ENCODE measurements at places on chromosomes 5 and 9. TPM values are rescaled to one million over a fixed set of nuclear protein-coding genes. Genes with fewer than 3 reads are reported as not detected.

DNA sequence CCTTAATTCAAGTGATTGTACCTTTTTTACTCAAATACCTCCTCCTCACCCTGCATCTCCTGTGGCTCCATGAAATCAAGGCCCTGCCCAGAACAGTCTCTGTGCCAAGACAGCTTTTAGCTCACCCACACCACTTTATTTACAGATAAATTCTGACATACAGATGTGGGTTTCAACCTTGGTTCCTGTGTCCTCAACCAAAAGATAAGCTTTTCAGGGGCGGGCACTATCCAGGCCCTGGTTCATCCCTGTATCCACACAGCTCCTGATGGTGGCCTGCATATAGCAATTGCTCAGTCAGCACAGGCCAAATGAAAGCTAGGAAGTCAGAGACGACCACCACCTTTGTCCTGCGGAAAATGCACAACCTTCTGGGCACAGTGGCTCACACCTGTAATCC is 8.3 kb downstream of the SHB start:
- DNase-seq = no peak

DNA sequence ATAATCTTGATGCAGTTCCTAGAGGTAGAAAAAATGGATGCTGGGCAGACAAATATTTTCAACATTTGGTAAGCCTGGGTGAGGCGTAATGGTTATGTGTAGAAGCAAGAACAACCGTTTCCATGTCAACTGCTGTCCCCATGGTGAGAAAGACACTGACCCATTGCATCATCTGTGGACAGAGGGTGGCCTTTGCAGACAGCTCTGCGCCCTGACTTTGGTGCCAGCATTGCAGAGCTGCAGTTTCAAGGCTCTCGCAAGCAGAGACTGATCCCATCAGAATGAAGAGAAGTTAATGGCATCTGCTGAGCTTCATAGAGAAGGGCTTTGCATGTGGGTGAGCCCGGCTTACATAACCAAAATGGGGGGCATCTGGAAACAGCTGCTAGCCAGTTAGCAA is 179.0 kb upstream of the ADRA1B start:
- no peak for DNase-seq

DNA sequence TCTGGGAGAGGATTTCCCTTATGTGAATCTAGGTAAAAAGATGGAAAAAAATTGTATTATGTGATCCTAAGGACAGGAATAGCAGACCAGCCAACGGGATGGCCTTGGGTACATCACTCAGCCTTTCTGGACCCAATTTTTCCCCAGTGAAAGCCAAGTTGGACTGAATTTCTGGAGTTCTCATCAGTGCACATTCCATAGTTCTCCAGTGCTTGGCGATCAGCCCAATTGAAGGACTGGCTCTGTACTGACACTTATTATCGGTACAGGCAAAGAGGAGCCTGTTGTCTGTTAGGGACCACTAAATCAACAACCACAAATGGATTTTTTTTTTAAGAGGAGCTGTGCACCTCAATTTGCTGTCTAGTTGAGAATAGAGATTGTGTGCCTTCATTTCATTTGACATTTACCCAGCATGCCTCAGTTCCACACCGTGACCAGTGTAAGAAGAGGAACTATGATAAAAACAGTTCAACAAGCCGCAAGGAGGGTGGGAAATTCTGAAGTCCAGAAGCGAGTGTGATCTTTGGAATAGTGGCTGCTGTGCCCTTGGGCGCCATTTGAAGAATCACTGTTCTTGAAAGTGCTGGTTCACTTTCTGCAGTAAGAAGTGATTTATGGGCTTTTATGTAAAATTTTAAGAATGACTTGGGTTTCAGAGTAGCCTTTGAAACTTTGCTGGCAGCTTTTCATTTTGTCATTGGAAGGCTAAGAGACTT is 8.0 kb downstream of the ARL10 start:
- DNase-seq = no peak

DNA sequence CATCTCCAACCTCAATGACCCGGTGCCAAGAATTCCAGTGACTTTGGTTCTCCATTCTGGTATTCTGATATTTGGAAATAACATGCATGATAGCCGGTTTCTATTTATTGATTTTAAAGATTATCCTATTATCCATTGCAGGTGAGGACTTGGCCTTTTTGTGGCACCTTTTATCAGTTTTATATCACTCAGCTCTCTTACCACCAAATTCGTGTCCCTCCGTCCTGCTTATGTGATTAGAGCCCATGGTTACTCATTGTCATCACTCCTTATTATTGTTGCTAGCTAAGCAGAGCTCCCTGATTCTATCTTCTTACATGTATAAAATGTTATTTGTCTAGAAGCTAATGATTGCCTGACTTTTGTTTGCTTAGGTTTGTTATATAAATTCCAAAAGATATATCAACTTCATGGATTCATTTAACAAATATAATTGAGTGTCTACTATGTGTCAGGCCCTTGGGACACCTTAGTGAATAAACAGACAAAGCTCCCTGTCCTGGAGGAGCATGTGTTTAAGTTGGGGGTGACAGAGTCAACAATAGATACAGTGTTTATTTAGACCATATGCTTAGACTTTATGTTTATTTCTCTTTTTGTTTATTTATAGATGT is 138.2 kb downstream of the ADAMTS16 start:
- DNase-seq = no peak

CDC23 gene
- polyA plus RNA-seq = 59.0 TPM

DNA sequence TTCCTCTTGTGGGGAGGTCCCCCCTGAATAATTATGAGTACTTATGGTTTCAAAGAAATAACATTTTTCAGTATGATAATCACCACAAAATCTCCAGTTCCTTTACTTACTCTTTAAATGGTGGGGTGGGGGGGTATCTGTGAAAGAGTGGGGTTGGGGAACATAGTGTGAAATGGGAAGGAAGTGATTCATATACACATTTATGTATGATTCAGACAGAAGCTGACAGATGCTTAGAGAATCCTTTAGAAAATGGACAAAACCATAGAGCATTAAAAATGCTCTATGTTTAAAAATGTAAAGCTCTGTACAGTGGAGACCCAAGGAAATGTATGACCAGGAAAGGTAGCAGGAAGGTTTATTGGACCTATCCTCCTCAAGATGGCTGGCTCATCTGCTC is 267.5 kb upstream of the GRIA1 start:
- no peak for DNase-seq

DNA sequence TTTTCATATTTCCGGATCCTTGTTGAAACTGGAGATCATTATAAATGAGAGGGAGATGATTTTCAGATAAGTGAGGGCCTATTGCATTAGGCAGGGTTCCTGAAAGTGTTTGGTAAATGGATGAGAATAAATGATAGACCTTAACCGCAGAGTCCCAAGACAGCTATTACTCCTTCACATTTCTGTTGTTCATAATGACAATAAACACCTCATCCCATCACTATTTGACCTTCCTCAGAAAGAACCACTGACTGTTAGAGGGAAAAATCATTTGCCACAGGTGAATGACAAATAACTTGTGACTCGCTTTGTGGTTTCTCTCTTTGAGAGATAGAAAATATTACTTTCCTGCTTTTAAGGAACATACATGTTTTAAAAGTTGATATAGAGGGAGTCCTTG is 47.3 kb upstream of the TRMT10B start:
- no peak for DNase-seq

DNA sequence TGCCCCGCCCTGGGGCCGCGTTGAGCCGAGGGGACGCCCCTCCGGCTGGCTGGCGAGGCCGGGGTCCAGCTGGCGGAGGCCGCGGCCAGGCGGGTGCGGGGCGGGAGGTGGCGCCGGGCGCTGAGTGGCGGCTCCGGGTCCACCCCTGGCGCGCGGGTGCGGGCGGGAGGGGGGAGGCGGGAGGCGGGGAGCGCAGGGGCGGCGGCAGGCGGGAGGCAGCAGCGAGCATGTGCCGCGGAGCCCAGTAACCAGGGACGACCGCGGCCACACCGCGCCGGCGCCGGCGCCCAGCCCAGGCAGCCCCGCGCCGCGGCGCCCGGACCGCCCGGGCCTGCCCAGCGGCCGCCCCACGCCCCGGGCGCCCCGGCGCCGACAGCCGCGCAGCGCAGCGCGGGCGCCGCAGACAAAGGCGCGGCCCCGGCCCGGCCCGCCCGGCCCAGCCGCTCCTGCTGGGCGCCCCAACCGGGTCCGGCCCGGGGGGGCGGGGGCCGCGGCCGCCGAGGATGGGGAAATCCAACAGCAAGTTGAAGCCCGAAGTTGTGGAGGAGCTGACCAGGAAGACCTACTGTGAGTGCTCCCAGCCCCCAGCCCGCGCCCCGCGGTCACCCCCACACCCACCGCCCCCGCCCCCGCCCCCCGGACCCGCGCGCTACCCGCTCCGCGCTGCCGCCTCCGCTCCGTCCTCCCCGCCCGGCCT is at the start of gene NCS1:
Gene NCS1, plus strand, starts transcription at position 244 of the 697 bp plus-strand sequence. Its CDS starts 260 bp downstream, at position 504.
- no peak for DNase-seq

DNA sequence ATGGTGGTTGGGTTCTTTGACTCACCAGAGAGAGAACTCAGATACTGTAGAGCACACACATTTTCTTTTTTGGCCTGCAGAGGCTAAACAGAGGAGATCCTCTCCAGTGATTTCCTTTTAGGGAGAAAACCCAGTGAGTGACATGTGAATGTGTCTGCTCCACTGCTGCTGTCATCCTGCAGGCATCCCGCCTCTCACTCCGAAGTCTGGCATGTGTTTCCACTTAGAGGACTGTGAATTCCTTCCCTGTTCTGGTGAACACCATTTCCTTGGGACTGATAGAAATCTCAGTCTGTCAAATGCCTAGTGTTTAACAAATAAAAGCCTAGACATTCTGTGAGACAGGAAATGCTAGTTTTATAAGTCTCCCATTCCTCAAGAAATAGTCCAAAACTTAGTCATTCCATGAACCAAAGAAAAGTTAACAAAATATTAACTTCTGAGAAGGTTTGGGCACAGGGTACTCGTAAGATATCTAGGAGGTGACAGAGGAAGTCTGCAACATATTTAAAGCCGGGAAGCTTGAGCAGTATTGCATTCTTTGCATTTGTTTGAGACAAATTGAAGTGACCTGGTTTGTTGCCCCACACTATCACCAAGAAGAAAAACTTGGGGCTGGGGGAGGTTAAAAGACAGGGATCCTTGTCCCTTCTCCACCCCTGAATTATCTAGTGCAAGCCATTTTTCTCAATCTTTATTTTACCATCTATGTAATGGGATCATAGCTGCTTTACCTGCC is 74.9 kb upstream of the NIPAL4 start:
- no peak for DNase-seq

Measured in left renal cortex interstitium (tissue), 4 donors.